ENCODE measurements at places on chromosomes 2 and 18.

DNA sequence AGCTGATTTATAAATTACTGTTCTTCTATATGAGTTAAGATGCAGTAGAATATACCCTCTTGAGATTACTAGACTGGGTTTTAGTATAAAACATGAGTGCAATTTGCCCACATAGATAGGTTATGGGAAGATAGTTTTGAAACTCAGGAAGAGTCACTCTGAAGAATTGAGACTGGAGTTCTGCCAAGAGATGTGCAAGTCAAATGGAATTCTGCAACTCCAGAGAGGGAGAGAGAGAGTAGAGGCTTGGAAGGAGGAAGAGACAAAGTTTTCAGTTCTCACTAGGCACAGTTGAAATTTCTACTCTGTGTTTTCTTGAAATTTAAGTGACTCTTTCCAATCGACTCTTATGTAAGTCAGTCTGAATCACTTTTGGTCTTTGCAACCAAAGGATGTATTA lies 878.8 kb downstream of the TSN start:
- DNase-seq = no peak

GRCh38 chr18:26579941-26580618 lies 31.7 kb upstream of the KCTD1 start:
- DNase-seq = no peak

GRCh38 chr2:201643216-201643890 lies at the start of gene TMEM237:
Gene TMEM237 (minus strand): TSS chr2:201643503. CDS start chr2:201643400, 103 bp downstream.
- DNase-seq = no peak

GRCh38 chr18:80105369-80106167 lies 3.5 kb upstream of the ADNP2 start:
- no peak for DNase-seq

- no peak for DNase-seq
Measured at GRCh38 chr18:11668441-11669169, 20.5 kb upstream of the GNAL start.

- DNase-seq = no peak
Measured at GRCh38 chr18:63888470-63889190, 1.1 kb downstream of the SERPINB2 start.

DNA sequence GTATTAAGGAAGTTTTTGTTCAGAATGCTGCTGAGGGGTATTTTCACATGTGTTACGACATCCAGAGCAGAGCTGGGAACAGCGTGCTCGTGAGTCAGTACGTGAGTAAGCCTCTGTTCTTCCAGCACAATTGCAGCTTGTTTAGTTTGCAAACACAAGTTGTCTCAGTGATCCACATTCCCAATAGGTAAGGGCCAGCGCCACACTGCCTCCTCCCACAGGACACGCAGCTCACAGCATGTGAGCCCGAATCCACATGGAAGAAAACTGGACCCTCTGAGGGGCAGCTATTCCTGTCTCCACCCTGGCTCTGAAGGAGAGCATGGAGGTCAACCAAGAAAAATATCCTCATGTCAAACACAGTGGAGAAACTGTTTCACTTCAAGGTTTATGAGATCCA lies 173.9 kb upstream of the PID1 start:
- no peak for DNase-seq

DNA sequence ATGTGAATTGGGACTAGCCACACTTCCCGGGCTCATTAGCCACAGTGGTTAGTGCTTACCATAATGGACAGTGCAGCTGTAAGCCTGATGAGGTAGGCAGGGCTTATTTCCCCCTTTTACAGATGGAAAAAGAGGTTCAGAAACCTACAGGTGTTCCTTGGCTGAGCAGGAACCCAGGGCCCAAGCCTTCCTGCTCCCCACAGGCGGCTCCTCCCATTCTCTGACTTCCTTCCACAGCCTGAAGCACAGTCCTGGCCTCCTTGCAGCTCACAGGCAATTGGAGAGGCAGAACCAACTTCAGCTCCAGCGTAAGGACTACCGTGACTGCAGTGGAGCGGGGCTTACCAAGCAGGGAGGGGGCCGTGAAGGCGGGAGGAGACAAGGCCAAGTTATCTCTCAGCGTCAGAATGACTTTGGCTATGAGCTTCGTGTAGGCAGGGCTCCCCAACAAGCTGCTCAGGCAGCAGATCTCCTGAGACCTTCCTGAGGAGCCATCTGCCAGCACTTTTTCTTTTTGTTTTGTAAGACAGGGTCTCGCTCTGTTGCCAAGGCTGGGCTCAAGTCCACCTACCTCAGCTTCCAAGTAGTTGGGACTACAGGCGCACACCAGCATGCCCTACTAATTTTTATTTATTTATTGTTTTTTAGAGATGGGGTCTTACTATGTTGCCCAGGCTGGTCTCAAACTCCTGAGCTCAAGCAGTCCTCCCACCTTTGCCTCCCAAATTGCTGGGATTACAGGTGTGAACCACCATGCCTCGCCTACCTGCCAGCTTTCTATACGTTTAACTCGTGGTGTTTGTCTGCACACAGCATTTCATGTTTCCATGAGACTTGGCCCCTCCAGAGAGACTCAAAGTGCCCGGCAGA lies 34.2 kb upstream of the NT5DC4 start:
- no peak for DNase-seq

DNA sequence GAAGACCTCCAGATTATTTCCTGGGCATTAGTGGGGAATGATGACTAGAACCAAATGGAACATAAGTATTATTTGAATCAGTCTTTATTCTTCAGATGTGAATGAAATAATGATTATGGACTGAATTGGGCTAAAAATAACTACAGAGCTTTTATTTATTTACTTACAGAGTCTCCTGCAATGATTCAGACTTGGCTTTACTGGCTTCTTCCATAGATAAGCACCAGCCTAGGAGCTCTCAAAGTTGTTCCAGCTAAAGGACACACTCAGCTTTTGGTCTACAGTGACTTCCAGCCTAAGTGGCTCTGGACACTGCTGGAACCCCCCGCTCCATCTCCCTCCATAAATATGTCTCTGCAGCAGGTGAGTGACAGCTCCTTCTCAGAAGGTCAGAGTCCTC lies 24.3 kb upstream of the ARHGAP25 start:
- no peak for DNase-seq

- DNase-seq = no peak
Measured at GRCh38 chr2:70690846-70691245, 77.2 kb downstream of the ADD2 start.

- DNase-seq = no peak
Measured at GRCh38 chr18:61998335-61998734, 105.5 kb upstream of the RNF152 start.

DNA sequence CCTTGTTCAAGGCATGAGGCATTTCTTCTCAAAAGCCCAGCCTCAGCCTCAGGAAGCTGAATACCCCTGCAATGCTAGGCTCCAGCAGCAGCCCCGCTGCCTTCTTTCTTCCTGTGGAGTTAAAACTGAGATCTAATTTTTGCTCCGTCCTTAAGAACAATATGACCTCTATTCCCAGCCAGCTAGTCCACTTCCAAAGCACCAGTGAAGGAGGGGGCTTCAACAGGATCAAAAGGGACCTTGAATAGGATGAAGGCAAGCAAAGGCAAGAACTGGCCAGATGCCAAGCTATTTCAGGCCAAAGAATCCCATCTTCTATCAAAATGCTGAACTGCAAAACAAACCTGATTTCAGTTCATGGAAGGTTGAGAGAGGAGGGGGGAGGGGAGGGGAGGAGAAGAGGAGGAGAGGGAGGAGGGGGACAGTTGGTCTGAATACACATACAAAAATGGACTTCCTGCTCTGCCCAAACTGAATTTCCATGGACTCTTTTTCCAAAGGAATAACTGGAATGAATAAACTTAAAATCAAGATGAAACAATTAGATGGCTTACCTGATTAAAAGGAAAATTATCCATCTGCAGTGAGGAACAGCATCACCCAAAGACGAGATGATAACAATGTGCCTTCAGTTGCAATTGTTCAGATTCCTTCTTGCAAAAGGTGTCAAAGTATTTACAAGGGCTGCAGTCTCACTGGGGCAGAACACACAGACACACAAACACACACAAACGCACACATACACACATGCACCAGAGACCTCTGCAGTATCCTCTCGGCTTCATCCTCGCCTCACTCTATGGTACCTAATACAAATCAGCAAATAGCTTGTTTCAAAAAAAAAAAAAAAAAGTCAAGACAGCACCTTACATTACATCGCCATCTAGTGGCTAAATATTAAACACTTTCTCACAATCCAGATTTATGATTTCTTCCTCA lies at the start of gene SCN1A:
Gene SCN1A, minus strand, starts transcription at position 804 of the 939 bp plus-strand sequence. CDS start 54,399 bp downstream, outside the sequence.
- no peak for DNase-seq

DNA sequence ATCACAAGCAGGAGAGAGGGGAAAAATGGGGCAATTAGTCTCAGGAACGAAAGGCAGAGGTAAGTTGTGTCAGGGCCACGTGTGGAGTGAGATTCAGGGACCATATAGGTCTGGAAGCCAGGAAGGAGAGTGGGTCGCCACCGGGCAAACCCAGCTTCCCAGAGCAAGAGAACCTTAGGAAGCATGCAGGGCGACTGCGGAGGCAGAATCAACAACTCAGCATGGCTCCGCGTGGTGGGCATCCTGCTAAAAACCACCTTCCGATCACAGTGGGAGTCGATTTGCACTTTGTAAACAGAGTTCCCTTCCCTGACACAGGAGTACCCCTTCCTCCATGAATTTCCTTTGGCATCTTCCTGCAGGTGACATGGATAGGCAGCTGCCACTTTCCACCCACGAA lies 114.6 kb downstream of the TTC32 start:
- no peak for DNase-seq

DNA sequence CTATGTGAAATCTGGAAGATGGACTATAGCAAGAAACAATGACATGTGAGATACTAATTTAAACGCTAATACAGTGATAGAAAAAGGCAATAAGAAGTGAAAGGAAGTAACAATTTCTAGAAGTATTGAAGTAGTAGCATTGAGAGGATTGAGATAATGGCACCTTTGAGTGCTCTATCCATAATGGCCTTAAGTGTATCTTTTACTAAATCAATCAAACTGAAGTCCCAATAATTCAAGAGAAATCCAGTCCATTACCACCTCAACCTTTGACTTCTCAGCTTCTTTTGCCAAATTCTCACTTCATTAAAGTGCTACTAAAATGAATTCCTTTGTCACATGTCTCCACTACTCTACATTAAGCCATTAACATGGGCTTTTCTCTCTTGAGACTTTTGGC lies 82.6 kb upstream of the KYNU start:
- DNase-seq = no peak

DNA sequence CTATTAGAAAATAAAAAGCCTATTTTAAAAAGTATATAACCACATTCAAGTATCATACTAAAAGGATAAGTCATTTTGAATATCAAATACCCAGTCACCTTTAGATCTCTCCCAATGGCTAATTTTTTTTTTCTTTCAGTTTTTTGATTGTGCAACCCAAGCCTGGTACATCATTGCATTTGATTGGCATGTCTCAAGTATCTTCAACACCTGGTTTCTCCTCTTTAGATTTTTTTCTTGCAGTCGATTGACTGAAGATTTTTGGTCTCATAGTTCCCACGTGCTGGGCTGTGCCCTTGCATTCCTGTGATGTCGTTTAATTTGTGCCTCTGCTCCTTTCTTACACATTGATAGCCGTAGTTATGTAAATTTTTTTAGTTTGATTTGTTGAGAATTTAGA lies 40.7 kb downstream of the ATIC start:
- no peak for DNase-seq

DNA sequence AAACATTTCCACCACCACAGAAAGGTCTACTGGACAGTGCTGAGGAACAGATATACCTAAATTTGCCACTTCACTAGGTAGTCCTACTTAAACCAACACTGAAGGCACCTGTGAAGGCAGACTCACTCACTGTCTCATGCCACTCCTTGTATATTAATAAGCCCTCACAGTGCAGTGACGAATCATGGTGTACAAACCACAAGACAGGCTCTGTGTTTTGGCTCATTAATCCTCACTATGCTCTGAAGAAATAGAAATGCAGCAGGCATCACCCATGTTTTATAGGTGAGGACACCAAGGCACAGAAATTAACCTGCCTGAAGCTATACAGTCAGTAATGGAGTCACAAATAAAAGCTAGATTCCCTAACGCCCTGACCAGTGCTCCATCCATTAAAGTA lies 44.3 kb downstream of the BARD1 start:
- DNase-seq = no peak

DNA sequence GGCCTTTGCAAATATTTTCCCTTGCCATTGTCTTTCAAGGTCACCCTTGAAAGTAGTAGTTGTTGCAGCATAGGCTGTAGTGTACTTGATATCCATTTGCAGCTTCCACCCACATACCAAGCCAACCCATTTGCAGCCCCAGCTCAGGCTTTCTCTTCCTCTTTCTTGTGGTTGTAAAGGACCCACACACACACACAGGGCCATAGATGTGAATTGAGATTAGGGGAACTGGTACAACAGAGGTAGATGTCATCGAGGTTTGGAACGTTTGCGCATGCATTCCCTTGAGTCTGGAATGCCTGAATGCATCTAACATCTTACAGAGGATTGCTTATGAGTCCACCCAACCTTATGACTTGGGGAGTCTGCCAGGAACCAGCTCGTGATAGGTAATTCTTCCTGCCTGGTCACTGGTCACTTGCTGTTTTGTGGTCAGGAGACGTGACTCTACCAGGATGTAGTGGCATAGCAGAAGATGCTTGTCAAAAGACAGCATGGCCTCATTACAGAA lies 91.9 kb downstream of the MRPS9 start:
- no peak for DNase-seq

GRCh38 chr2:181991171-181991885 lies 5.7 kb downstream of the PPP1R1C start:
- DNase-seq = no peak

GRCh38 chr2:45993476-45993991 lies 303.7 kb upstream of the EPAS1 start:
- DNase-seq = no peak

DNA sequence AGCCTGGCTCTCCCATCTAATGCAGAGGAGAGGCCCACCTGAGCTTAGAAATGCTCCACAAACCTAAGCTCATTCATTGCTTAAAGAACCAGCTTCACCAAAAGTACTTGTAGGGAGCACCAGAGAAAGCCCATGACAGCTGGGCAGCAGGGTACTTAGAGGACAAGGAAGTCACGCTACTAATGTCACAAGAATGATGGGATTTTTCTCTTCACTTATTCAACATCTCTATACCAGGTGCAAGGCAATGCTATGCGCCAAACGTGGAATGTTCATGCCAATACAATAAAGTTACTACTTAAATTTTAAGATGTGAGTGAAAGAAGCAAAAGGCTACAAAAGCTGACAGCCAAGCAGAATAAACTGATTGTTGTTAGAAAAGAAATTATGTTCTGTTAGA lies 36.0 kb downstream of the LONRF2 start:
- no peak for DNase-seq

GRCh38 chr2:230816735-230817134 lies 48.0 kb upstream of the ITM2C start:
- DNase-seq = no peak

Measured in DMS79 (cell line).